Activated naive CD4-positive, alpha-beta T cell (primary cell): ENCODE measurements at places on chromosomes 1 and 21.
A peak's percentile ranks its signal among the peaks of the same experiment; 100 is the strongest.

DNA sequence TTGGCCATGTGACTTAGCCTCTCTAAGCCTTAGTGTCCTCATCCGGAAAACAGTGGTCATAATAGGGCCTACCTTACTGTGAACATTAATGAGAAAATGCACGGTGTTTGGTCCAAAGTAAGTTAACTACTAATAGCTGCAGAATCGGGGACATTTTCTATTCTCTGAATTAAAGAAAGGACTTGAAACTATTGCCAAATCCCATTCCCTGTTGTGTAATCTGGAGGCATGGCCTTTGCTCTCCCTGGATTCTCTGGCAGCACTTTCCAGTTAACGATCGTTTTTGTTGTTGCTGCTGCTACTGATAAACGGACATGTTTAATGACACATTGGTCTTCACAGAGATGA lies 30.5 kb downstream of the FMO4 start:
- DNase-seq = no peak

- no peak for DNase-seq
Observed at GRCh38 chr1:192545896-192546521, 29.6 kb upstream of the RGS1 start.

DNA sequence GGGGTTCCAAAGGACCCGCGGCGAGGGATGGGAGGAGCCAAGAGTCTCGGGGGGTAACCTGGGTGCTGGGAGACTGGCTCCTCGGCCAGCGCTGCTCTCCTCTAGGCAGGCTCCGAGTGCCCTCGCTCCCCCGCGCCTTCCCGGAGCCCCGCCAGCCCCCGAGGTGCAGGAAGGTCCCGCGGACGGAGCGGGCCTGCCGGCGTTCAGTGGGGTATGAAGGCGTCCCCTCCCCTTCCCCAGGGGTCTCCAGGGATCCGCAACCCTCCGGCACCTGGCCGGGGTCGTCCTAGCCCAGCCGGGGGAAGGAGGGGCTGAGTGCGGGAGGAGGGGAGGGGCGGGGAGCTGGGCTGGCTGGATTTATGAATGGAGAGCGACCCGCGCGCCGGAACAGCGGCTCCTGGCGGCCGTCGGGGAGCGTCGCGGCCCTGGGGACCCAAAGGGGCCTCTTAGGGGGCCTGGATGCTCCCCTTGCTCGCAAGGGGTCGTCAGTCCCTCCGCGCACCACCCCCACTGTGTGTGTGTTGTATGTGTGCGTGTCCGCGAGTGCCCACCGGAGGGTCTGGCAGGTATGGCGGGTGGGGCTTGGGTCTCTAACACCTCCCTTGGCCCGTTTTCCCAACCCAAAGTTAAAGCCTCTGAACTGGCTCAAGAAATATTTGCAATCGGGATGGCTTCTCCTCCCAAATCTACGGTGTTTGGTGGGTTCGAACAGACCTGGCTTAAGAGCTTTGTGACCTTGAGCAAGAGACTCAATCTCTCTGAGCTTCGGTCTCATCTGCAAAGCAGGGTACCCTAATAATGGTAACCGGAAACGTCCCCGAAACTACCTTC lies 642 bp downstream of the HCRTR1 start:
- no peak for DNase-seq

DNA sequence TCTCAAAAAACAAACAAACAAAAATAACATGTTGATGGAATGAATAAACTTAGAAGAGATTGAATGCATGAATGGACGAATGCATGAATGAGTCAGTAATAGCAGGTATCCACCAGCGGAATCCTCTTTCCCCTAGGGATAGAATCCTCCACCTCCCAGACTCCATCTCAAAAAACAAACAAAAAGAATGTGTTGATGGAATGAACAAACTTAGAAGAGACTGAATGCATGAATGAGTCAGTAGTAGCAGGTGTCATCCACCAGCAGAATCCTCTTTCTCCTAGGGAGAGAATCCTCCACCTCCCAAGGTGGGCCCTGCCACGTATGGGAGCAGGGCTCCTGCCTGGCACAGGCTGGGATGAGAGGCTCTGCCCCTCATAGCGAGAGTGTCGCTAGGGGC lies 26.8 kb upstream of the RNF19B start:
- DNase-seq = no peak

DNA sequence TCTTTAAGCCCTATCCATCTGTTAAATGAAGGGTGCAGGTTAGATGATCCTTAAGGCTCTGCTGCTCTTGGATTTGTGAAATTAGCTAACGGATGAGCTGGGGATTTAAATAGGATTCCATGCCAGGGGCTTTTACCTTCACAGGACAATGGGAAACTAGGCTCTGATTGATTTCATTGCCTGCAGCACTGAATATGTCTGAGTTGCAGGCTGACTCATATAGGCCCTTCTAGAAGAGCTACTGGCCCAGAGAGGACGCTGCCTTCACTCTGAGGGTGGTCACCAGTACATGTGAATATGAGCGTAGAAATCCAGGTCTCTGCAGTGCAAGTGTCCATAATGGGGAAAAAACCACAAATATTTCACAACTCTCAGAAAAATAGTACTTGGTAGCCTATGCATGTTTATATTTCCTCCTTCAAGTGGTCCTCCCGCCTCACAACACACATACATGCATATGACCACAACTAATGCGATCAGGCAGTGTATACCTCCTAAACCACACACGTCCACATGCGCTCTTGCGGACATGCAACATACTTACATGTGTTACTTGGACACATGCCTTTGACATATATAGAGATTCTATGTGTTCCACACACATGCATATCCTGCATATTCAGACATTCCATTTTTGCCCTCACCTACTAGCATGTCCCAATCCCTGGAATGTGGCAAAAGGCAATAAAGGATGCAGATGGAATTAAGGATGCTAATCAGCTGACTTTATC lies 233.8 kb upstream of the JUN start:
- no peak for DNase-seq

DNA sequence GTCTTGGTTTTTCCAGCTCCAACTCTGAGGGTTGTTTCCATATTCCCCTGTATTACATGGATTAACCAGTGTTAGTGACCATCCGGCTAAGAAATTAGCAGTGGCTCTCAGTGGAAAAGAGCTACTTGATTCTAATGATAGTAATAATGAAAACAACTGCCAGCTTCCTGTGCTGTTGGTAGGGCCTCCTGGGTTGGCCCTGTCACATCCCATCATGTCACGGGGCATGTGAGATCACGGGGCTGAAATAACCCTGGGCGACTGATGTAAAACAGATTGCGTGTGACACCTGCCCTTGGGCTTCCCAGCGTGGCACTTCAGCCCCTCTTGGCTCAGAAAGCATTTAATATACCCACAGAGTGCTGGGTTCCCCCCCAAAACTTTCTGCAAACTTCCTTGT lies 149.0 kb downstream of the ROR1 start:
- DNase-seq = no peak

DNA sequence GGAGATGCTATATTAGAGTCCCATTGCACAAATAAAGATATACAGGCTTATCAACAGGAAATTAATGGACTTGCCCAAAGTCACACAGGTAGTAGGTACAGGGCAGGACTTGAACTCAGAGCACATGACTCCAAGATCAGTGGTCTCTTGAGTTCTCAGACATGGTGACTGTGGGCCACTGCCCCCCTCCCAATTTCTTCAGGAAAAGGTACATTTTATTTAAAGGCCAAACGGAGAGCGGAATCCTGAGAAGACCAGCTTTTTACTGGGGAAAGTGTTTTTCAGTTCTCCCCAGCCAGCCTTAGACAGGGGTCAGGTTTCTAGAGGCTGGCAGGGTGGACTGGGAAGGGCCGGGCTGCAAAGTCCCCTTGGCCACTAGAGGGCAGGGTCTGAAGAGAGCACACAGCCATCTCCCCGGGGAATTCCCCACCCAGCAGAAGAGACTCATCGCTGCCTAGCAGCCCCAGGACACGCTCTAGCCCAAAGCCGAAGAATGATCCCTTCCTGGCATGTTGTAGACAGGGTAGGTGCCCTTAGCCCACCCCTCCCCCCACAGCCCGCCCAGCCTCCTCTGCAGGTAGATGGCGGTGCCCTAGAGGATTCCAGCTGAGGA lies 29.7 kb downstream of the ACP6 start:
- peak; percentile 29 for DNase-seq

GRCh38 chr1:198823626-198824025 lies 184.8 kb downstream of the PTPRC start:
- DNase-seq = no peak

- no peak for DNase-seq
Observed at GRCh38 chr1:196438329-196438728, 169.9 kb downstream of the KCNT2 start.
